ENCODE measurements at places on chromosomes 11 and 22. TPM values are rescaled to one million over a fixed set of nuclear protein-coding genes. Genes with fewer than 3 reads are reported as not detected.
A peak's percentile ranks its signal among the peaks of the same experiment; 100 is the strongest.

- peak overlapping the region; percentile 44 for H3K4me3 ChIP-seq
- no peaks in the 10 kb centered on the region for H3K36me3 ChIP-seq
- no peaks in the 10 kb centered on the region for H3K27me3 ChIP-seq
- peak overlapping the region; percentile 60 for H3K27ac ChIP-seq
Measured at GRCh38 chr11:11976481-11977127, 31.8 kb downstream of the DKK3 start.

GRCh38 chr11:33529461-33529860 lies 171.2 kb downstream of the C11orf91 start:
- H3K36me3 ChIP-seq: no peaks in the 10 kb centered on the region
- no peak for DNase-seq
- no peak overlapping the region for H3K27ac ChIP-seq
- peaks cover 7% of the 10 kb centered on the region for H3K4me1 ChIP-seq

- no peaks in the 10 kb centered on the region for H3K36me3 ChIP-seq
- H3K27me3 ChIP-seq: peaks cover 47% of the 10 kb centered on the region
- H3K27ac ChIP-seq: no peak overlapping the region
- DNase-seq: no peak
Measured at GRCh38 chr11:128305588-128305987, 281.8 kb downstream of the ETS1 start.

DNA sequence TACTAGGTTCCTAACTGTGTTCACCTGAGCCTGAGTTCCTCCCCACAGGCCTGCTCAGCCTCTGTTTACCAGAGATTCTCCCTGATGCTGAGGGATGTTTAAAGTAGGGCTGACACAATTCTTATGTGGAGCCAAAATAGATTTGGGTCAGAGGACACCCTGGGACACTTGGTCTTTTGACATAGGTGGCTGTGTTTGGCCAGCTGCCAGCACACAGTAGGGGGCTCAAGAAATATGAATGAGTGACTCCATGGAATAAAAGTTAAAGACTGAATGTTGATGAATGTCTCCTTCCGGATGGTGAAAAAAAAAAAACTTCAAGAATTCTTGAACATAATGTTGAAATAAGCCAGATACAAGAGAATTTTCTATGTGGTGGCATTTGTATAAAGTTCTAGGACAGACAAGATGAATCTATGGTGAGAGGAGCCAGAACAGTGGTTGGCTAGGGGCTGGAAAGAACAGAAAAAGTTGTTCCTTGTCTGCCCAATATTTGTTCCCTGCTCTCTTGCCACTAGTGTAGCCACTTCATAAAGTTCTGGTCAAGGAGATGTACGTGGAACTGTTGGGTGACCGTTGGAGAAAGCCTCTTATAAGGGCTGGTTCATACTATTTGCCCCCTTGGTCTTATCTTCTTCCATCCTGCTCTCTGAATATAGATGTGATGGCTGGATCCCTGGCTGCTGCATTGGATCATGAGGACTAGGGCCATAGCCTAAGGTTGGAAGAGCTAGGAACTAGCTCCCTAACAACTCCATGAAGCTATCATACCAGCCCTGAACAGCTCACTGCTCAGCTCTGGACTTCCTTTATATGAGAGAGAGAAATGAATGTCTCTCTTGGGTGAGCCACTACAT lies 40.3 kb upstream of the SMTN start:
- H3K36me3 ChIP-seq: no peaks in the 10 kb centered on the region
- no peak overlapping the region for H3K27ac ChIP-seq
- H3K27me3 ChIP-seq: no peaks in the 10 kb centered on the region
- no peaks in the 10 kb centered on the region for H3K4me1 ChIP-seq
- DNase-seq: no peak

- DNase-seq: peak; percentile 35
- H3K4me1 ChIP-seq: peaks cover 8% of the 10 kb centered on the region
- H3K36me3 ChIP-seq: no peaks in the 10 kb centered on the region
Measured at GRCh38 chr11:18727479-18728236, 1.7 kb upstream of the IGSF22 start.

GRCh38 chr11:33160587-33160986 lies 693 bp downstream of the CSTF3 start:
- peak overlapping the region; percentile 76 for H3K27ac ChIP-seq
- no peaks in the 10 kb centered on the region for H3K27me3 ChIP-seq
- DNase-seq: no peak
- peaks cover 27% of the 10 kb centered on the region for H3K4me1 ChIP-seq
- H3K36me3 ChIP-seq: 0 out of 2 replicates have a peak, but pooled peaks cover 2% of the 10 kb centered on the region

GRCh38 chr11:102572554-102573220 lies 42.1 kb upstream of the MMP7 start:
- no peaks in the 10 kb centered on the region for H3K4me1 ChIP-seq
- no peaks in the 10 kb centered on the region for H3K36me3 ChIP-seq
- no peak for DNase-seq

- H3K4me1 ChIP-seq: no peaks in the 10 kb centered on the region
- H3K36me3 ChIP-seq: no peaks in the 10 kb centered on the region
- H3K4me3 ChIP-seq: no peak overlapping the region
- H3K27ac ChIP-seq: no peak overlapping the region
- H3K27me3 ChIP-seq: peaks cover 46% of the 10 kb centered on the region
Measured at GRCh38 chr22:44974454-44974853, 35.4 kb downstream of the PHF21B start.

GRCh38 chr22:46749682-46750529 lies 11.9 kb upstream of the CERK start:
- no peak for DNase-seq
- no peak overlapping the region for H3K4me3 ChIP-seq
- H3K4me1 ChIP-seq: peaks cover 38% of the 10 kb centered on the region

DNA sequence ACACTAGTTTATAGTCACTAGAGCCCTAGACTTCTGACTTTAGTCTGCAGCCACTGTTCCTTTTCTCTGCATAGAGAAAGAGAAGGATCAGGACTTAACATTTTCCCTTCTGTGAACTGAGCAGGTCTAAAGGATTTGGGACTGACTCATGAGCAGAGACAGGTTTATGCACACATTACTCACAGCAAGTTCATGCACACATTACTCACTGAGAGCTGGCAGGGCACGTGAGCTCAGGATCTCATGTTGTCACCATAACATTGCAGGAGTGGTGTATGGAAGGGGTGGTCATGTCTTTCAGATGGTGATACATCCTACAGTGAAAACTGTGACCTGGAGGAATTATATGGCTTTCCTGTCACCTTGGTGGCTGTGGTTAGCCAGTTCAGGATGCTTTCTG lies 56.4 kb downstream of the CEP164 start:
- no peaks in the 10 kb centered on the region for H3K4me1 ChIP-seq
- no peaks in the 10 kb centered on the region for H3K27me3 ChIP-seq
- 0 out of 2 replicates have a peak, but pooled peaks cover 5% of the 10 kb centered on the region for H3K36me3 ChIP-seq
- H3K27ac ChIP-seq: no peak overlapping the region

DNA sequence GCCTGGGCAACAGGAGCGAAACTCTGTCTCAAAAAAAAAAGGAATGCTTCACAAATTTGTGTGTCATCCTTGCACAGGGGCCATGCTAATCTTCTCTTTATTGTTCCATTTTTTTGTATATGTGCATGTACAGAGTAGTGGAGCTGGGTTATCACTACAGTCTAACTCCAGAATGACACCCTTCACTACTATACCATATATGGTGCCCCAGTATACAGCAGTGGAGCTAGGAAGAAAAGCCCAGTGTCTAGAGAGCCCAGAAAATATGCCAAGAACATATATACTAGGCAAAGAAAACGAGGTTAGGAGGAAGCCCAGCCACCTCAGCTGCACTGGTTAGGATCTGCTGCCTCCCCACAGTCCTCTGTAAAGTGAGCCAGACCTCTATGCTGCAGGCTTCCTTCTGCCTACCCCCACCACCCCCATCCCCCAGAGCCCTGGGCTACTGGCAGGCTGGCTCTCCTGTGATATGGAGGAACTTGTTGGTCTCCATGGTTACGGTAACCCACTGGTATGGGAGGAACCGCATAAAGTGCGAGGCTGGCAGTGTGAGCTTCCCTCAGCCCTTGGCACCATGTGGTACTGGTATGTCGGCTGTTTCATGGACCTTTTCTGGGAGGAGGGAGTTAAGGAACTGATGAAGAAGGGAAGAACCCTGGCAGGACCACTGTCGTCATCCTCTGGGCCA lies 34.3 kb downstream of the RCOR2 start:
- H3K27ac ChIP-seq: no peak overlapping the region
- H3K4me3 ChIP-seq: no peak overlapping the region
- no peaks in the 10 kb centered on the region for H3K27me3 ChIP-seq
- DNase-seq: no peak
- no peaks in the 10 kb centered on the region for H3K36me3 ChIP-seq
- peaks cover 12% of the 10 kb centered on the region for H3K4me1 ChIP-seq

The ART1 gene
- not detected for total RNA-seq

The KBTBD4 gene
- total RNA-seq: 13.2 TPM

The UPK3A gene
- total RNA-seq: not detected

The C22orf31 gene
- not detected for total RNA-seq

The NAALAD2 gene
- total RNA-seq: not detected

All from HCT116 (cell line).